Ecto neural progenitor cell (in vitro differentiated cells): ENCODE measurements at places on chromosomes 12 and 14.

GRCh38 chr14:50855558-50855957 lies 16.3 kb upstream of the ABHD12B start:
- no peak for DNase-seq

DNA sequence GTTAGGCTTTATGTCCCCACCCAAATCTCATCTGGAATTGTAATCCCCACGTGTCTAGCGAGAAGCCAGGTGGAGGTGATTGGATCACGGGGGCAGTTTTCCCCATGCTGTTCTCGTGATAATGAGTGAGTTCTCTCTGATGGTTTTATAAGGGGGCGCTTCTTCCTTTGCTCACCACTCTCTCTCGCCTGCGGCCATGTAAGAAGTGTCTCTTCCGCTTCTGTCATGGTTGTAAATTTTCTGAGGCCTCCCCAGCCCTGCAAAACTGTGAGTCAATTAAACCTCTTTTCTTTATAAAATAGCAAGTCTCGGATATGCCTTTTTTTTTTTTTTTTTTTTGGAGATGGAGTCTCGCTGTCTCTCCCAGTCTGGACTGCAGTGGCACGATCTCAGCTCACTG lies 13.3 kb downstream of the IL31 start:
- no peak for DNase-seq

DNA sequence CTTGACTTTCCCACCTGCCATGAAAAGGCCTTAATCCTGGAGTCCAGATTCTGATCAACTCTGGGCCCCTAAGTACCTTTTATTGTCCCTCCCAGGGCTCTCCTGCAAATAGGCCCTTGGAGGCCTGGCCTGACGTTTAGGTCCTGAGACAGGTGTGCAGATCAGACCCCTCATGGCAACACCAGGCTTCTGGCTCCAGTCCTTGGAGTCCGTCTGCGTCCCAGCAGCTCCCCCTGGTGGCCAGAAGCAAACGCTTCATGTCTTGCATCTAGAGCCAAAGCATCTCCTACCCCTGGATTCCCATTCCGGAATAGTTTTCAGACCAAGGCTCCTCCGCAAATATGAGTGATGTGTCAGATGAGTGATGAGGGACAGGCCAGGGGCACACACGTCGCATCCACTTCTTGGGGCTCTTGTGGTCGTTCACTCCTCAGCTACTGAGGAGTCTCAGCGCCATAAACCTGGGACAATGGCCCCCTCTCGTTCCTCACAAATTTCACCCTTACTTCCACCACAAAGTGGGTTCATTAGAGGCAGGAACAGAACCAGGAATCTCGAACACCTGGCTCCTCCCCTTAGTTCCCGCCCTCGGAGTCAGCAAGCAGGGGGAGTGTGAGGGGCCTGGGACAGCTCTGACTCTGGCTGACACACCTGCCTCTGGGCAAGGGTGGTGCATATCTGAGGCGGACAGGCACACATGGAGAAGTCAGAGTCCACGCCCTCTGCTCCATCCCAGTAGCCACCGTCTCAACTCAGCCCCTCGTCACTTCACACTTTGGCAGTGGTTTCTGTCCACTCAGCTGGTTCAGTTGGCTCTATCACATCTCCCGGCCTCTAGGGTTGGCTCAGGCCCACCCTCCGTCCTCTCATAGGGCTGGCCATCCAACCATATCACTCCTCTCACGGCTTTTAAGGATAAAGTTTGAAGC lies 77.9 kb upstream of the PWP1 start:
- DNase-seq, result peak; percentile 93

- DNase-seq, result no peak
Observed at GRCh38 chr12:112430929-112431328, 12.2 kb downstream of the PTPN11 start.

DNA sequence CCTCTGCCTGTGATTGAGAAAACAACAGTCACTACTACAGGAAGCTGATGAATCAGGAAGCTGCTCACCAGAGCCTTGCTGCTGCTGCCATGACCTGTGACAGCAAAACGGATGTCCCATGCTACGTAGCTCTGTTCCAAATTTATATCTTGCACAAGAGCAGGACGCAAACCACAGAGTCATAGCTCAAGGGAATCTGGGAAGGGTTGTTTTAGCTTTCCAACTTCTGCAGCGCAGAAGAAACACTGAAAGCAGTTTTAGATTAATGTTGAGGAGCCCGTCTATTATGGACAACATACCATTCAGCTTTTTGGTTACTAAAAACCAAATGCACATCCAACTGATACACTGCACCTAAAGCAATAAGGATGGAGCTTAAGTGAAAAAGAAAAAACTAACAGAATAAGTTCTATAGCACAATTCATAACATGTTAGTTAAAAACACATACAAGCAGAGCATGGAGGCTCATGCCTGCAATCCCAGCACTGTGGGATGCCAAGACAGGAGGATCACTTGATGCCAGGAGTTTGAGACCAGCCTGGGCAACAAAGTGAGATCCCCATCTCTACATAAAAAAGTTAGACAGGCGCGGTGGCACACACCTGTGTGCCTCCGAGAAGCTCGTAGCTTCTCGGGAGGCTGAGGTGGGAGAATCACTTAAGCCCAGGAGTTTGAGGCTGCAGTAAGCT lies 1.7 kb upstream of the ANKRD33 start:
- DNase-seq, result no peak

DNA sequence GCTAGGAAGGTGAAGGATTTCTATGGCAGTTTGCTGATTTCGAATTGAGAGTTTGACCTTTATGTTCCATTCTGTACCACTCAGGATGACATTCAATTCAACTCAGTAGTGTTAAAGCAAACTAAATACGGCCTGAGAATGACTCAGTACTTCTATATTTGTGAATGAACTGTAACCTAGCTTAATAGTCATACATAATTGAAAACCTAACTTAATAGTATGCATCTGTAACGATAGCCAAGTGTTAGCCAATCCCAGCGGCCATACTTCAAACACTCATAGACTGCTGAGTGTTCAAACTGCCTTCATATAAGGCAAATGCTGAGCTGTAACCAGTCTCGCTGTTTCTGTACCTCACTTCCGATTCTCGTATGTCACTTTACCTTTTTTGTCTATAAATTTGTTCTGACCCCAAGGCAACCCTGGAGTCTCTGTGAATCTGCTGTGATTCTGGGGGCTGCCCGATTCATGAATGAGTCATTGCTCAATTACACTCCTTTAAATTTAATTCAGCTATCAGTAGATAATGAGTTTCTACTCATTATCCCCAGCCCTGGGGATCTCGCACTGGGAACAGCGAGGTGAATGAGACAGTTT lies 98.5 kb upstream of the SLC24A4 start:
- DNase-seq, result no peak

DNA sequence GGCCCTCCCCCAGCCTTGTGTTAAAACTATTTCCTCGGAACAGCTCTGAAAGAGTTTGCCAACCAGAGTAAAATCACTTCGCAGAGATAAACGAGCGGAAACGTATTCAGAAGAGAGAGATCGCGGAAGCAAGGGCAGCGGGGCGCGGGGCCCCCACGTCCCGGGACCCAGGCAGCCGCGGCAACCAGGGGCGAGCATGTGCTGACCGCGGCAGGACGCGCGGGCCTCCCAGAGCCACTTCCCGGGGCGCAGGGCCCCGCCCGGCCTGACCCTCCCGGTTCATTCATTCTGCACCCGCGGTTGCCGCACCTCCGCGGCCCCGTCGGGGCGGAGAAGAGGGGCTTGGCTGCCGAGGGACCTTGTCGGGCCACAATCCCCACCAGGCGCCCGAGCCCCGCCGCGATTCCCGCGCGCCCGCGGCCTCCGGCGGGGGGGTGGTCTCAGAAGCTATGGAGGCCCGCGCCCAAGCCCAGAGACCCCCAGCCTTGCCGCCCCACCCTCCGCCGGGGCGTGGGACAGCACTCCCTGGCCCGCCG lies 598 bp downstream of the UBE2N start:
- DNase-seq, result no peak

- no peak for DNase-seq
Observed at GRCh38 chr14:74584951-74585350, 27.1 kb downstream of the LTBP2 start.

DNA sequence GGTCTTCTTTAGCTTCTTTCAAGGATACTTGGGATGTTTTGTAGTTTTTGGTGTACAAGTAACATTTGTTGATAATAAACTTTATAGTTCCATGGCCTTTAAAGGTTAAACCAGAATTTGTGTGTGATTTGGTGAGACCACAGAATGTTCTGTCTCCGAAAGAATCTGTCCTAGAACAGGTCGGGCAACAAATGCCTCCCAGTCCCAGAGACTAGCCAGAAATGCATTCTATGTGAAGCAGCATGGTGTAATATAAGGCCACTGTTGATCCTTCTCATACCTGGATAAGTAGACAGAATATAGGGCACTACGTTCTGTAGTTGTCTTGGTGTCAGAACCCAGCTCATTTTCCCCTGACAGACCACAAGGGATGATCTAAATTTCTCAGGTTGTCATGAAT lies 10.0 kb downstream of the STYK1 start:
- DNase-seq, result no peak
